ENCODE measurements at places on chromosomes 2 and 18. TPM values are rescaled to one million over a fixed set of nuclear protein-coding genes. Genes with fewer than 3 reads are reported as not detected.

PPP1R1C gene
- 2.5 TPM for polyA plus RNA-seq

BOLL gene
- not detected for polyA plus RNA-seq

EFHD1 gene
- polyA plus RNA-seq = 280 TPM

GRCh38 chr2:39481611-39482010 is 44.5 kb upstream of the MAP4K3 start:
- DNase-seq = no peak

DNA sequence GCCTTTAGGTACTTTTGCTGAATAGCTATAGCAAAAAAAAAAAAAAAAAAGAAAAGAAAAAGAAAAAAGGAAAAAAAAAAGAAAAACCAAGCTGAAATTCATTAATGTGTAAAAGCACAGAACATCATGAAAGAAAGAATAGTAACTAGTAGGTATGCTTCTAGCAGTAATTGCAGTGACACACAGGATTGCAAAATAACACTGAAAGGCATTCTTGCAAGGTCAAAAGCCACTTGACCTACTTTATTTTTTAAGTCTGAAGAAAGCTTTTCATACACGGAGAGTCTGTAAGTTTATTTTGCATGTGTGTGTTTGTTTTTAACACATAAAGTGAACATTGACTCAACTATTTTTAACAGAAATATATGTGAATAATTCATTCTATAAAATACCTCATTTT is 54.4 kb downstream of the DOK6 start:
- DNase-seq = no peak

DNA sequence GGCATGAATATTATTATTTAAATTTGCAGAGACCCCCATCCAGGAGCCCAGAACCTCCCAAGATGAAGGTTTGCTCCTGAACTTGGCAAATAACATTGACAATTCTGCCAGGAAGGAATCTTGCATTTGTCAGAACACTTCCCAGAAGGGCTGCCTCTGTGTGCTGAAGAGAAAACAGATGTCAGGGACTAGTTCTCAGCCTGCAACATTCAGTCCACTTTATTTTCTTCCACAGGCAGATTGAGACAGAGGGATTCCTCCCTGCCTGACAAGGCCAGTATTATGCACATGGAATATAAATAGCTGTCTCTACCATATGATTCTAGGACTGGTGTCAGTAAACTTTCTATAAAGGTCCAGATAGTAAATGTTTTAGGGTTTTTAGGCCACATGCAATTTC is 171.5 kb upstream of the SIX2 start:
- no peak for DNase-seq

GRCh38 chr2:239805043-239805329 is 220.2 kb downstream of the NDUFA10 start:
- no peak for DNase-seq

Measured in kidney (tissue), 22 donors.